NT2/D1 (cell line): ENCODE measurements at places on chromosomes 11 and 22.
A peak's percentile ranks its signal among the peaks of the same experiment; 100 is the strongest.

- DNase-seq, result no peak
Observed at GRCh38 chr22:43154887-43155536, 3.7 kb downstream of the TSPO start.

GRCh38 chr11:35316161-35316560 is 103.2 kb downstream of the SLC1A2 start:
- DNase-seq, result no peak

- peak; percentile 62 for DNase-seq
Observed at GRCh38 chr11:65915821-65916251, 3.0 kb downstream of the C11orf68 start.

DNA sequence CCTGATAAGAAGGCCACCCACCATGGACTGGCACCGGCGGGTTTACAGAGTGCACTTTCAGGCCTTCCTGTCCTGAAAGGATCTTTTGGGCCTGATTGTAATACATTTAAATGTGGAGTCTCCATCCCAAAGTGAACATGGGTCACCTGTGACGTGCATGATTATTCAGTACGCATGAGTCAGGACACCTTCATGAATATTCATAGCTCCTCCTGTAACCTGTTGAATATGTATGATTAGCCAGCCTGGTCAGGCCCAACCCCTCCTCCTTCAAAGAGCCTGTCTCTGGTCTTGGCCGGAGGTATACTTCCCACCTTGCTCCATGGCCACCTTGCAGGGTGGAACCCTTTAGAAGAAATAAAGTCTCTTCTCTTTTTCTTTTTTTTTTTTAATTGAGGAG is 75.9 kb upstream of the NUP50 start:
- no peak for DNase-seq

- DNase-seq, result no peak
Observed at GRCh38 chr22:30294066-30294465, 4.8 kb upstream of the CASTOR1 start.

DNA sequence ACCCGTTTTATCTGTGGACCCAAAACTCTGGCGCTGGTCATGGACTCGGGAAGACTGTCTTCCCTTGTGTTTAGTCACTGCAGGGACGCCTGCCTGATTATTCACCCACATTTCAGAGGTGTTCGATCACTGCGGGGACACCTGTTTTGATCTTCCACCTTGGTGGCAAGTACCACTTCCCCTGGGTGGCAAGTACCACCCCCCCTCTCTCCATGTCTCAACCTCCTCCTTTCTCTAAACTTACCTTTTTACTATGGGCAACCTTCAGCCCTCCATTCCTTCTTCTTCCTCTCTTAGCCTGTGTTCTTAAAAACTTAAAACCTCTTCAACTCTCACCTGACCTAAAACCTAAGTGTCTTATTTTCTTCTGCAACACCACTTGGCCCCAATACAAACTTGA is 1.9 kb upstream of the NDUFC2 start:
- no peak for DNase-seq

DNA sequence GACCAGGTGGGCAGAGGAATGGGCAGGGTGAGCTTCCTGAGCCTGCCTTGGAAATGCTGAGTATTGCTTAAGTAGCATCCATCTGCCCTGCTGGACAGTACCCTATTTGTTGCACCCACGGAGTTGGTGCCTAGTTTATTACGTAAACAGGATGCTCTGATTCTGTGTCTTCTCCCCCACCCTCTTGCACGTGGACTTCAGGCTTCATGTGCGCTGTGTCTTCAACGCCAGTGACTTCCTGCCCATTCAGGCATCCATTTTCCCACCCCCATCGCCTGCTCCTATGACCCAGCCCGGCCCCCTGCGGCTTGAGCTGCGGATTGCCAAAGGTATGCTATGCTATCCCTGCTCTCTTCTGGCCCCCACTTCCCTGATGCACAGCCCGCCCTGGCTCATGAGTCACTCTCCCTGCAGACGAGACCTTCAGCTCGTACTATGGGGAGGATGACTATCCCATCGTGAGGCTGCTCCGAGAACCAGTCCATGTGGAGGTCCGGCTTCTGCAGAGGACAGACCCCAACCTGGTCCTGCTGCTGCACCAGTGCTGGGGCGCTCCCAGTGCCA is 5.7 kb downstream of the ZP1 start:
- DNase-seq, result peak; percentile 51

- DNase-seq, result no peak
Observed at GRCh38 chr22:26779108-26779507, 121.7 kb downstream of the MIAT start.

- no peak for DNase-seq
Observed at GRCh38 chr11:106828976-106829375, 189.3 kb downstream of the GUCY1A2 start.

DNA sequence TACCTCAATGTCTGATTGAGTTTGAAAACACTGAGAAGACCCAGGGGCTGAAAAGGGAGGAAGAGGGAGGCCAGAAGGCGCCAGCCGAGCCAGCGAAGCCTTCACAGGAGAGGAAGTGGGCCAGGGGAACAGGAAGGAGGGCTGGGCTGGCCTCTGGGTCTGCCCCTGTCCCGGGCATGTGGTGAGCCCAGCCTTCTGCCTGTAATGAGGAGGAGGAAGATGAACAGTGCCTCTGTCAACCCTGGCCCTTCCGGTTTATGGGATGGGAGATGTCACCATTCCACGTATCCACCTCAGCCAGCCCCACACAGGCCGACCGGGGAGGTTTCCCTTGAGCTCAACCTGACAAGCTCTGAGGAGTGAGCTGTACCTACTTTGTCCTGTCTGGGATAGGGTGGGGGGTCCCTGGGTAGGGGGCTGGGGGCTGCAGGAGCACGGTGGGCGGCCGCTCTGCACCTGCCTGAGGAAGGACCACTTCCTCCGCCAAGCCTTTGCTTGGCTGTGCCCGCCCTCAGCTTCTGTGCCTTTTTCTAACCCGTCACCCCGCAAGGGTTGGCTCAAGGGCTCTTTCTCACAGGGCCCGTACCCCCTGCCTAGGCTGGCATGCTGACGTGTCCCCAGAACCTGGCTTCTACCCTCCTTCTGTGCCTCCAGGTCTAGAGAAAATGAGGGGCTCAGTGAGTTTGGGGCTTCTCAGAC is 2.0 kb downstream of the PARVG start:
- DNase-seq, result no peak

DNA sequence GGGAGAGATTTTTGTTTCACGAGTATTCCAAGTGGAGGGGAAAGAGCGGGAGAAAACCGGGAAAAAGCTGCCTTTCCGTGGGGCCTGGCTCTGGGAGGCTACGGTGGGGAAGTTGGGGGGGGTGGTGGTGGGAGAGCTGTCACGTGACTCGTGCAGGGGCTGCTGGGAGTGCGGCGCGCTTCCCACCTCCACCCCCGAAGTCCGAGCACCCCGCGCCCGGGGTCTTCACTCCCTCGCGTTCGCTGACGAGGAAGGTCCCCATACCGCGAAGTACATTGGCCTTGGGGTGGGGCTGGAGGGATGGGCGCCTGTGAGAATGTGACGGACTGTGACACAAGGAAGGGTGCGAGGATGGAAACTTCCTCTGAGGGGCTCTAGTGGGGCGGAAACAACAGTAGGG is at the start of gene TEX12:
Gene TEX12, plus strand, starts transcription at position 228 of the 400 bp plus-strand sequence. CDS start 1,897 bp downstream, outside the sequence.
- no peak for DNase-seq

DNA sequence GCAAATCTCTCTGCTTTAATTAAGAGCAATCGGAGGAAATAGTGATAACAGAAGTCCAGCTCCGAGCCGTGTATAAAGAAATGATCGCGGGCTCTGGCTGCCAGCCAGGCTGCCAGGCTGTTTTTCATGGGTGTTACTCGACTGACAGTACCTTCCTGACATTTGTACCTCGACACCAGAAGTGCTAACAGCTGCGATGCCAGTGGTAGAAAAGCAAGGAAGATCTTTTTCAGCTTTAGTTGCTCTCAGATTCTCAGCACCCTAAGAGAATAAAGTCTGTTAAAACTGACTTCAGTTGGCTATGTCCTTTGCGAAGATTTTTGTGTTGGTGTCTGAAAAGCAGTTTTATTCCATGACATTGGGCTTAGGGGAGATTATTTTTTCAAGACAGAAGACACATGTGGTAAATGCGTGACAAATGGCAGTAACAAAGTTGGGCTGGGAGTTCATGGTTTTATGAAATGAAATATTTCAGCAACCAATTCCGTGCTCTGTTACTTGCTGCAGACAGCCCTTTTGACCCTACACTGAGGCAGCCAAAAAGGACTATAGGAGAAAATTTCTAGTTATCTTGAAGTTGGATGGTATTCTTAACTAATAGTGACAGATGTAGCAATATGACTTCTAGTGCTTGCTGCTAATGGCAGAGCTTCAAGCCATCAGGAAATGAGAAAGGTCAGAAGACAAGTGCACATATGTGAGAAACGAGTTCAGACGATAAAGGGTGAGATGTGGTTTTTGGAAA is 296.2 kb downstream of the CNTN5 start:
- no peak for DNase-seq

DNA sequence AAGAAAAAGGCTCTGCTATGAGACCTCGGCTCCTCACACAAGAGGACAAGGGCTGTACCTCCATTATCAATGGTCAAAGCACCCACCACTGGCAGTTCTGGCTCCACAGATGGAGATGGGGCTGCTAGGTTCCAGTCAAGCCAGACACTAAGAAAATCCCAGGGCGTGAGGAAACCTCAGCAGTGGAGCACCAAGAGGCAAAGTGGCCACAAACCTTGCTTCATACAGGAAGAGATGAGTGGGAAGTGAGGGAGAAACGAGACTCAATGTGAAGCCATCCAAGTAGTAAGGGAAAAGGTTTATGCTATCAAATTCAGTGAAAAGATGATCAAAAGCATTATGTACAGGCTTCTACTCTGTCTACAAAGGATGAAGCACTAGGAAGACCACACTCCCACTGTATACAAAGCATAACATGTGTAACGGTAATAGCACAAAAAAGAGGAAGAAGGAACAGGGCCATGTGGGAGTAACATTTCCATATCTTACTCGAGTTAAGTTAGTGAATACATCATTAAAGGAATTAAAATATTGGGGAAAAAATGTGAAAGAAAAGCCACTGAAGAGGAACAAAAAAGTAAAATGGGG is 27.0 kb downstream of the POLDIP3 start:
- DNase-seq, result no peak

GRCh38 chr11:109422870-109423465 is 978 bp downstream of the C11orf87 start:
- DNase-seq, result no peak

DNA sequence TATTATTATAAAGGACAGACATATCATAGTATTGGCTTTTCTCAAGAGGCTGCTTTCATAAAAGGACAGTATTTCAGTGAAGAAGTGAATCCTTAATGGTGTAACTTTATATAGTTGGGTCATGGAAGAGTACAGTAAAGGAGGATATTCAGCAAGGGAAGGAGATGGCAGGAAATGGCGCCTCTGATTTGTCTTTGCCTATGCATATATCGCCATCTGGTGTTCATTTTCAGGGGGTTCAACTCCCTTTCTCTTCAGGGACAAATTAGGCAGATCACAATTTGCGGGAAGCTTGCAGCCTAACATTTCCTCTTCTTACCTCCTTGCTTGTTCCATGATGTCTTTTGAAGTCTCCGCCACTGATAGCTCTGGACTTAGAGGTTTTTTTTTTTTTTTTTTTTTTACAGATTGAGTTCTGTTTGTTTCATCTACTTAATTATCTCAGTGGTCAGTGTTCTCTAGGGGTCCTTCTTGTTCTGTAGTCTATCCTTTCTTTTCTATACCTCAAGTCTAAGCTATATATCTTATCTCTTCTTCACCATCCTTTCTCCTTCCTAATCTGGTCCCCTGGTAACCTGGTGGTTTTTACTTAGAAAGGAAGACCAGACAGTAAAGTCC is 21.8 kb upstream of the RRM1 start:
- peak; percentile 83 for DNase-seq

- DNase-seq, result peak; percentile 63
Observed at GRCh38 chr11:95404370-95404769, 173.4 kb upstream of the SESN3 start.

DNA sequence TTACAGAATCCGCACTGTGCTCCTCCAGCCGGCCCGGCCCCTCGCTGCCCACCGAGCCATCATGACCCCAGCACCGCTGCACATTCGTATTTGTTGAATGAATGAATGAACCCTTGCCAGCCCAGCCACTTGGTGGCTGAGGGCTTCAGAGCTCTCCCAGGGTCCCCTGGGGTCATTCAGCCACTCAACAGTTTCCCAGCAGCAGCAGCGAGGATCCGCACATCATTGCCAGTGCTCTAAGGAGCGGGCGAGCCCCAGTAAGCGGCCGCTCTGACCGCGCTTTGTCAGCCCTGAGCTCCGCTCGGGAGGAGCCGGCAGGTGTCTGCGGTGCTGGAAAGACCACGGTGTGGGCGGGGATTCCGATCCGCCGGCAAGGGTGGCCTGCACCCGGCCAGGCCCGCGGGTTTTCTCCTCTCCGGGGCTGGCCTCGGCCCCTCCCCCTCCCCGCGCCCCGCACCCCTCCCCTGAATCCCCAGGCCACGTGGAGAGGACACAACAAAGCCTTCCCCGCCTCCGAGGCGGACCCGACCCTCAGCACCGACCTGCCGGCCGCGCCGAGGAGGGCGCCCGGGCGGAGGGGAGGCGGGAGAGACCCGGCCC is 563 bp downstream of the BID start:
- no peak for DNase-seq

DNA sequence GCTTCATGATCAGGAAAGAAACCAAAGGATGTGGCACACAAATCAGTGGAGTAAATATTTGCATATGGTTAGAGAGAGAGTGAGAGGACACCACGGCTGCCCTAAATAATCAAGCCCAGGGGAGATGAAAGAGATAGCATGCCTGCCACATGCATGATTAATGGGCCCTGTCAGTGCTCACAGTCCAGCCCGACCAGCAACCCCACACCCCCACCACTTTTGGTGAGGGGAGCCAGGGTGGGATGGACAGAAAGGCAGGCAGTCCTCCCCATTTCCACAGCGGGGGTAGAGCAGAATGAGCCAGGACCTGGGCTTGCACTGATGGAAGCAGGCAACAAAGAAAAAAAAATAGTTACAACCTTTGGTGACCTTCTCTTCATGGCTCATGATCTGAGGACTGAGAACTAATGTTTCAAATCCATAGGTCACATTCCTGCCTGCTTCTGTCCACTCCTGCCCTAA is 545.0 kb downstream of the ETS1 start:
- DNase-seq, result no peak
